Dorsolateral prefrontal cortex (tissue), 122 donors: ENCODE measurements at places on chromosomes 1 and 21.
A peak's percentile ranks its signal among the peaks of the same experiment; 100 is the strongest.

DNA sequence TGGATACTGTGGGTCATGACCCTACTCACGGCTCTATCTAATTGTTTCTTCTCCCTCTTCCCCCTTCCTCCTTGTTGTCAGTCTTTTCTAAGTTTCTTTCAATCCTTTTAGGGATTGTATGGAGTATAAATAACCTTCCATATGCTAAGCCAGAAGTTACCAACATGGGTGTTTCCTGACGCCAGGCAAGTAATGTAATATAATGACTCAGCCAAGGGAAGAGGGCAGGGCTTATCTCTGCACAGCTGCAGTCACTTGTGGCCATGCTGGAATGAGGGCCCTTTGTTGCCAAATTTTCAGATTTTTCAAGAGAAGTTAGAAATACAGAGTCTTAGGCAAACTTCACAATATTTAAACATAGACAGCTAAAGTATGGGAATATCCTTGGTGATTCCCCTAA lies 194.6 kb downstream of the ST6GALNAC3 start:
- no peak for DNase-seq

- no peak for DNase-seq
Observed at GRCh38 chr1:111242805-111243523, 15.5 kb downstream of the CHI3L2 start.

GRCh38 chr1:74334147-74334546 lies 99.0 kb downstream of the TNNI3K start:
- no peak for DNase-seq

DNA sequence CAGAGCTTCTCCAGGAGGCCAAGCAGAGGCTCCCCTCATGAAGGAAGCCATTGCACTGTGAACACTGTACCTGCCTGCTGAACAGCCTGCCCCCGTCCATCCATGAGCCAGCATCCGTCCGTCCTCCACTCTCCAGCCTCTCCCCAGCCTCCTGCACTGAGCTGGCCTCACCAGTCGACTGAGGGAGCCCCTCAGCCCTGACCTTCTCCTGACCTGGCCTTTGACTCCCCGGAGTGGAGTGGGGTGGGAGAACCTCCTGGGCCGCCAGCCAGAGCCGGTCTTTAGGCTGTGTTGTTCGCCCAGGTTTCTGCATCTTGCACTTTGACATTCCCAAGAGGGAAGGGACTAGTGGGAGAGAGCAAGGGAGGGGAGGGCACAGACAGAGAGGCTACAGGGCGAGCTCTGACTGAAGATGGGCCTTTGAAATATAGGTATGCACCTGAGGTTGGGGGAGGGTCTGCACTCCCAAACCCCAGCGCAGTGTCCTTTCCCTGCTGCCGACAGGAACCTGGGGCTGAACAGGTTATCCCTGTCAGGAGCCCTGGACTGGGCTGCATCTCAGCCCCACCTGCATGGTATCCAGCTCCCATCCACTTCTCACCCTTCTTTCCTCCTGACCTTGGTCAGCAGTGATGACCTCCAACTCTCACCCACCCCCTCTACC lies 19.1 kb downstream of the CSF1 start:
- DNase-seq = no peak

GRCh38 chr1:113836534-113836933 lies 24.3 kb upstream of the RSBN1 start:
- no peak for DNase-seq

DNA sequence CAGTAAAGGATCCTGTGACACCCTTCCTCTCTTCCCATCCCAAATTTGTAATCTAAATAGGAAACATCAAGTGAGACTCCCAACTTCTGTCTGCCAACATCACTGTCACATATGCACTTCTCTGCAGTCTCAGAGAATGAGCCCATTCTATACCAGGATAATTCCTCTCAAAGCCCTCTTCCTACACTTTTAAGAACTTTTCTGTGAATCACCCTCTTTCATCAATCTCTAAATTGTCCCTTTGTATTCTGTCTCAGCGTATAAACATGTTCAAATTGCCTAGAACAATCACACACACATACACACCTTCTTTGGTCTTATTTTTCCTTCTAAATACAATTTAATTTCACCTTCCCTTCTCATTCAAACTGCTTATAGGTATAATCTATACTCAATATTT lies 111.8 kb downstream of the PTBP2 start:
- no peak for DNase-seq

DNA sequence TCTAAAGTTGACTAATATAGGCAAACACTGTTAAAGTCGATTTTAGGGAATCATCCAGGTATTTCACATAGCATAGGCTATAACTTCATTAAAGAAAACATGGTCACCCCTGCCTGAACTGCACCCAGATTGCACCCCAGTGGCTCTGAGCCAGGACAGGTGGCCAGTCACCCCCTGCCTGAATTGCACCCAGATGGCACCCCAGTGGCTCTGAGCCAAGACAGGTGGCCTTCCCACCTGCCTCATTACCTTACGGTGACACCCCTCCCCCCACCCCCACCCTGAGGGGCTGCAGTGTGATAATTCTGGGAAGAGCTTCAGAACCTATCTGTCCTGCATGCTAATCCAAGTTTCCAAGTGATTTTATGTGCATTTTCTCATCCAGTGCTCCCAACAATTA lies 78.9 kb downstream of the DSCAM start:
- no peak for DNase-seq

GRCh38 chr1:45047032-45047431 lies 35.0 kb downstream of the UROD start:
- no peak for DNase-seq

GRCh38 chr1:160651433-160652064 lies 4.7 kb upstream of the SLAMF1 start:
- DNase-seq = no peak

DNA sequence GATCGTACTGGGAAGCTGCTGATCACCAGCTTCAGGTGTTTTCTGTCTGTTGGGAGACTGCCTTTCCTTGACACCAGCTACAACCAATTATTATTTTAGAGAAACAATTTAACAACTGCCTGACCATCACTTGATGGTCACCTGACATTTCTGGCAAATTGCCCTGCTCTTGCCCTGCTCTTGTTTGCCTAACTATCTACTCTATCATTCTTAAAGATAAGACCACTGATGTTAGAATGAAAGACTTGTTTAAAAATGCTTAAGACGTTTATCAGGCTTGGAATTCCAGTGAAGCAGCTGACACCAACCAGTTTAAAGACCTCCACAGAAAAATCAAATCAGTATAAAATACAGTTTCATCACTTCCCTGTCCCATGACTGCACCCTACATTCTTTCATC lies 423.3 kb upstream of the CAMK1G start:
- DNase-seq = no peak

- no peak for DNase-seq
Observed at GRCh38 chr1:65757531-65757930, 35.2 kb upstream of the PDE4B start.

DNA sequence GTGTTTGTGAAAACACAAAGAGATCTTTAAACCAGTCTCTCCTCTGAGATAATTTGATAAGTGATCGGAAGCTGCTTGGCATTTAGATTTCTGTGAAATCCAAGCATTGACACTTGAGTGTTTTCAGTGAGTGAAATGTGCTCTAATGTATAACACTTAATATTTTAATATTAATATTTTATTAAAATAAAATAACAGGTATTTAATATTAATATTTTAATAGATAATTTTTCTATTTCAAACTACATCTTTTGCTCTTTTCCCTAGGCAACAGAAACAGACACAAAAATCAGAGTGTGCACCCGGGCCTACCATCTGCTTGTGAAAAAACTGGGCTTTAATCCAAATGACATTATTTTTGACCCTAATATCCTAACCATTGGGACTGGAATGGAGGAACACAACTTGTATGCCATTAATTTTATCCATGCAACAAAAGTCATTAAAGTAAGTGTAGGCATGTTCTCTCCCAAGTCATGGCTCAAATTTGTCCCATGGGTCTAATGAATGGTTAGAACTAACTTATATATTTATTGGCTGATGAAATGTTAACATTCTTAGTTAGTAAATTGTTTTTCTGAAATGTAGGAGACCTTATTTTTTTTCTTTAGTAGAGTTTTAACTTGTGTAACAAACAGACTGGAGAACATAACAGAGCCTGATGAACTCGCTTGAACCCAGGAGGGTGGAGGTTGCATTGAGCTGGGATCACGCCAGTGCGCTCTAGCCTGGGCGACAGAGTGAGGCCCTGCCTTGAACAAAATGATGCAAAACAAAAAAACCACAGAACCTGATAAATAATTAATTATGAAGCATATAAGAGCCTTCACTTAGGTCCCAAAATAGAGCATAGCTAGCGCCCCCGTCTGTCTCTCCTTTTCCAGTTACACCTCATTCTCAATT lies 55.2 kb downstream of the MTR start:
- no peak for DNase-seq

GRCh38 chr1:223454959-223455358 lies 61.7 kb downstream of the CCDC185 start:
- no peak for DNase-seq

DNA sequence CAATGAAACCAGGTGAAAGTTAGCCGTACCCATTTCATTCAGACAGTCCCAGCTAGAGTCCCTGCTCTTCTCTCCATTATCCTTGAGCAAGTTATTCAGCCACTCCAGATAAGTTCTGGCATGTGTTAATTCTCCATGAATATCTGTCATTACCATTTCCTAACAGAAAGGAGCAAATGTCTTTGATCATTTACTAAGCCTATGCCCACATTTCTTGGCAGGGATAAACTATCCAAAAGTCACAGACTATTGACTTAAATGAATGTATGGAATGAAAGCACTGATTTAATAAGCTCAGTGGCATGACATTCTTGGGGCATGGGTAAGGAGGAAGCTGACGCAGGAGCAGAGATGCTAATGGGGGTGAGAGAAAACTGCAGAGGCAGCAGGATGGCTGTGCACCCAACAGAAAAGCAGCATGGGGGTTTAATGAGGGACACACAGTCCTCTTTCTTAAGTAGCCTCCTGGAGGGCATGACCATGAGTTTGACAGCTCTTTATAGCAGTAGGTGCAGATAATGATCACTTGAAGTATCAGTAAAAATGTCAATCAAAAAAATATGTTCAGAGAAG lies 17.6 kb upstream of the DHCR24 start:
- DNase-seq = no peak

GRCh38 chr1:108140177-108140576 lies 60.0 kb downstream of the SLC25A24 start:
- DNase-seq = no peak

DNA sequence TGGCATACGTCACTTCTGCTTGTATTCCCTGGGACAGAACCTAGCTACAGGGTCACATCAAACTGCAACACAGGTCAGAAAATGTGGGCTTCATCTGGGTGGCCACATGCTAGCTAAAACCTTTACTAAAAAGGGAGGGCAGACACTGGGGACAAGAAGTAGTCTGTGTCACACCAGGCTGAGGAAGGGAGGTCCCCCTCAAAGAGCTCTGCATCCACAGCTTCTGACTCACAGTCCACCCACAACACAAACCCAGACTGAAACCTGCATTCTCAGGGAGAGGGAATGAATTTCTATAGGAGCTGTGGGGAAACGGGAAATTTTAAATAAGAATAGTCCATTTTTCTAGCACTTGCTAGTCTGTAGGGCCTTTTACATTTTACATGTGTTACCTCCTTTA lies 16.2 kb downstream of the OLIG2 start:
- DNase-seq = no peak

DNA sequence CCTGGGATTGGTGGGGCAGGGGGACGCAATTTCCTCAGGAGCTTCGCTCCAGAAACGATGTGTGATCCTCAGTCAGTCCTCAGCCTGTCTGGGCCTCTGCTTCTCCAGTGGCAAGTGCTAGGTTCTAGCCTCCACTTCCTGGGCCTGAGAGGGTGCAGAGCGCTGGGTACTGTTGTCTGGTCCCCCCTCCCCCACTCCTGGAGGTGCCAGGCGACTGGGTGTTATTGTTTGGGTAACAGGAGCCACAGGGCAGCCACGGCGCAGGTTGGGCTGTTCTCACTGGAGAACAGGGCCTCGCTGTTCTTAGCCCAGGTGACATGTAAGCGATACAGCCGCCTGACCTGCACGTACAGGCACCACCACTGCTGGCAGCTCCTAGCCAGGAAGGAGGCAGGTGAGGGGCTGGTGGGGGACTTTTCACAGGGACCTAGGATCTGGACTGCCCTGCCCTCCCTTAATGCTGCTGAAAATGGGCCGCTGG lies 2.1 kb downstream of the RPS6KA1 start:
- no peak for DNase-seq

- DNase-seq = peak; percentile 82
Observed at GRCh38 chr1:26529655-26530409, at the start of gene RPS6KA1. Gene RPS6KA1, plus strand, starts transcription at chr1:26529761. Its CDS starts 160 bp downstream, at chr1:26529921.

GRCh38 chr1:18299441-18300338 lies 181.0 kb upstream of the KLHDC7A start:
- DNase-seq = no peak
